ENCODE measurements at places on chromosomes 4 and X.

GRCh38 chr4:56656346-56656643, 24.8 kb downstream of the HOPX start:
- no peak for DNase-seq

DNA sequence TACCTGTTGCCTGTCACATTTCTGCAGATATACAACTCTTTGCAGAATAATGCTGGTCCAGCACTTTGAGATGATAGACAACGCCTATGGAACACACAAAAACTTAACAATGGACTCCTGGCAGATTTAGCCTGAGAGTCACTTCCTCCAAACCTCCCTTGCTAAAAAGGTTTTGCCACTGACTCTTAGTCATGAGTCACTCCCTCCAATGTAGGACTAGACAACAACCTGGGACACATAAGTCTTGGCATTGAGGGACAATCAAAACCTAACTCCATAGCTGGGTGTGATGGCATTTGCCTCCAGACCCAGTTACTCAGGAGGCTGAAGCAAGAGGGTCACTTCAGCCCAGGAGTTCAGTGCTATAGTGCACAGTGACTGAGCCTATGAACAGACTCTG, 22.0 kb upstream of the EIF4E start:
- DNase-seq = peak; percentile 53

DNA sequence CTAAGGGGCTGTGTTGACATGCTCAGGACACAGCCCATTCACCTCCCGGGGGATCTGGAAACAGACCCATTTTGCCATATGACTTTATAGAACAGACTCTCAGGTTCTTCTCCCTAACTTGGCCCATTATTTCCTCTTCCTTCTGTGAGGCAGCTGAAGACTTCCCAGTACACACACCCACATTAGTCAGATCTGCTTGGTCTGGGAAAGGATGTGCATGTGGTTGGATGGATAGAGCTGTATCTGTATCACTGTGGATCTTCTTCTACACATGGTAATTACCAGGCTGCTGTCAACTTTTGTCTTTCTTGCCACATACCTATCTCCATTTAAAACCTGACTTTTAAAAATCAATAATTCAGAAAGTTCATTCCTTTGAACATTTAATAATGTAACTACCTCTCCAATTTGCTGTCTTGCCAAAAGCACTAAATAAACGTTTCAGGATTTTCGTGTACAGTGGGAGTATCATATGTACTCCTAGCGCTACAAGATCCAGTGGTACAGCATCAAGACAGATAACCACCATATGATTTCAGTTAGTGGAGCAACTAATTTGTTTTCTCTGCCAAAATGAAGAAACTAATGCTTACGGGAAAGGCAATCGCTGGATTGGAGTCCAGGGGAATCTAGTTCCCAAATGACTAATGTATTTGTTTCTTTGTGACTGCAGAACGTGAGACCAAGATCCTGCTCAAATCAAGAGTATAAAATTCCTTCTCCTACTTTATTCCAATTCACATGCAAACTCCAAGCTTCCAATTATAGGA, 134.1 kb upstream of the MAP3K15 start:
- no peak for DNase-seq

DNA sequence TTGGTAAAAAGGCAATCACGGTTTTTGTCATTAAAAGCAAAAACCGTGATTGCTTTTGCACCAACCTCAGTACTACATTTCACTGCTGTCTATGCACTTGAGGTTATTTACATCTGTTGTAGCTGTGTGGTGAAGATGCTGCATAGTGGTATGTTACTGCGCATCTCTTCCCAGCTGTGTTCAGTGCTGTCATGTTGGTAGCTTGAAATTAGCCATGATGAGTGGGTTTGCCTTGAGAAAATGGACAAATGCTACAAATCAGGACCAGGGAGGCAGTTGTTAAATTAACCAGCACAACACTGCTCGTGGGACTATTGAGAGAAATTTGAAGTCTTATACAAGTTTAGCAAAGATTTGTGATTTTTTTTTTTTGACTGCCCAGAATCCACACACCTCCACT, 2.2 kb upstream of the SMIM43 start:
- DNase-seq = no peak

DNA sequence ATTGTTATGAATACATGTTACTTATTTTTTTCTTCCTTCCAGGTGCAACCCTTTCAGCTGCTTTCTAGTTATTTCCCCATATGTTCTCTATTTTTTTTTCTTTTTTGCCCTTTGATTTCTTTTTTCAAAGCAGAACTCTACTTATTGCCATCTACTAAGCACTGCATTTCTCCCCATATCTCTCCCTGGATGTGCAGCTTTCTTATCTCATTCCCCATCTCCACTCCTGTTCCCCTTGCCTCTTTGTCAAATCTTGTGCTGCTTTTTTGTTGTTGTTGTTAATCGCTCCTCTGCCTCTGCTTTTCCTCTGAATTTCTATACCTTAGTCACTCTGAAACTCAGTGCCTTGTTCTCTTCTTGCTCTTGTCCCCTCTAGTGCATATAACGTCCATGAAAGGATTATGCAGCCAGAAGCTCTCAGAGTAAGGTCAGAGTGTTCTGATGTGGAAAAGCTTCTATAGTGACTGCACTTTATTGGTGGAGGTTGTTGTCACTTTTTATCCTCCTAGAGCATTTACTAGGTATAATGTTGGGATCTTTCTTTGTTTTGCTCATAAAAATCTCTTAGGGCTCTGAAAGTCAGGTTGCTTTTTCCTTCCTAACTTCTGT, 51.1 kb upstream of the JADE1 start:
- no peak for DNase-seq

GRCh38 chrX:119488749-119489148, 20.5 kb downstream of the SLC25A5 start:
- peak; percentile 45 for DNase-seq

- peak; percentile 89 for DNase-seq
Measured at GRCh38 chr4:83114576-83114975, at the start of gene PLAC8. PLAC8 (minus strand) TSS chr4:83114729; CDS start chr4:83107921, 6,808 bp downstream.

GRCh38 chr4:62037571-62037970, 837.4 kb downstream of the ADGRL3 start:
- DNase-seq = no peak

GRCh38 chr4:100082852-100083251, 107.4 kb downstream of the DDIT4L start:
- no peak for DNase-seq

DNA sequence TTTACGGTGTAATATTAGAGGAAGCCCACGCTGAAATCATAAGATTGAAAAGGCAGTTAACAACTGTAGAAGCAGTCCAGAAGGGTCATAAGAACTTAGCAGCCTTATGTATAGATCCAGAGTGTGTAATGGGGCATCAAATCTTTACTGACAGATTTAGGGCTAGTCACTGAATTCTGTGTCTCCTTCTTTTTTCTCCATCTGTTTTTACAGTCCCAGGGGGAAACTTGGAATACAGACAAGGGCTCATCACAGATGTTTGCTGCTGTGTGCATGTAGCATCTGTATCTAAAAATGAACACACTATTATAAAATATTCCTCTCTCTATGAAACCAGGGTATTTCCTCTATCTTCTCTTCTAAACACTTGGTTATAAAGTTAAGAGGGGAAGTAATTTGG, 43.9 kb downstream of the CYSLTR1 start:
- DNase-seq = no peak
